ENCODE measurements at places on chromosomes 2 and 18.
A peak's percentile ranks its signal among the peaks of the same experiment; 100 is the strongest.

- no peak for DNase-seq
These were observed 509.1 kb downstream of the MBD2 start for GRCh38 chr18:53715243-53715853.

GRCh38 chr2:67374949-67375348, 22.2 kb upstream of the ETAA1 start:
- DNase-seq = no peak

- no peak for DNase-seq
These were observed 255.4 kb upstream of the SKOR2 start for GRCh38 chr18:47506897-47507296.

GRCh38 chr2:80830891-80831290, 526.3 kb upstream of the LRRTM1 start:
- no peak for DNase-seq

DNA sequence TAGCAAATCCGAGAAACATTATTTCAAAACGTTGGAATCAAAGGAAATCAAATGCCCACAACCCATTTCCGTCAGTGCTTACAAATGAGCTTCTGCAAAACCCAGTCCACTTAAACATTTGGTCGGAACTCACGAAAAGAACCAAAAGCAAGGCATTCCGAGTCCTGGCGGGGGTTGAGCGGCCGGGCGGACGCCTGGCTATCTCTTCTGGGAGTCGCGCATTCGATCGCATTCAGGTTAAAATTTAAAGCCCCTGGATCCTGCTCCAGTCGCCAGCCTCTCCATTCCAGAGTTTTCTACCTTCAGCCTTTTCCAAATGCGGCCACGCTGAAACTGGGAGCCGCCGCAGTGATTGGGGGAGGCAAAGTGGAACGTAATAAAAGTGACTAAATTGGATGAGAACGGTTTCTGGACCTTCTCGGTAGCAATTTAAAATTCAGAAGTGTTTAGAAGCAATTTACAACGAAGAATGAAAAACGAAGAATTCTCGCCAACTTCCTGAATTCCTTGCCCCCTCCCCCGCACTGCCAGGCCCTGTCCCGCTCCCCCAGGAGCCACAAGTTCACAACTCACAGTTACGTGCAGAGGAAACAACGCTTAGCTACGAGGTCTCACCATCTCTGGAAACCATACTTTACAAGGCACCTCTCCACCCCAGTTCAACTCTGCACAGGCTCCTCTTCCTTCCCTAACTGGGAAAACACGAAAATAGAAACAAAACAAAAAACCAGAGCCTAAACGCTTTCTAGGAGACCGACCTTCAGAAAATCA, 1.7 kb upstream of the GATA6 start:
- no peak for DNase-seq

DNA sequence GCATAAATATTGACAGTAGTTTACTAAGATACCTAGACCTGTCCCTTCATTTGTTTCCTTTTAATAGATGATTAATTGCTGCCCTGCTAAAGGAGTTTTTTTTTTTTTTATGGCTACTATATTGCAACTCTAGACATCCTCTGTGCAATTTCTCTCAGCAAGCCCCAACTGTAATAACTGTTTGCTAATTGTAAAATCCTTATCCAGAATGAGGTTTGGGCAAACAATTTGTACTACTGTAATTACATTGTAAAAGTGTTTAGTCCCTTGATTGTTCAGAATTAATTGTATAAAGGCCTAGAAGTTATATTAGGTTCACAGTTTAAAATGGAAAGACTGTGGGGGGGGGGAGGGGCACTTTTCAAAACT, 3.7 kb upstream of the MEIS1 start:
- no peak for DNase-seq

GRCh38 chr18:70417847-70418246, 129.0 kb downstream of the SOCS6 start:
- DNase-seq = no peak

GRCh38 chr2:74333175-74333574, 10.0 kb downstream of the SLC4A5 start:
- DNase-seq = no peak

- DNase-seq = no peak
These were observed 443.9 kb upstream of the MYT1L start for GRCh38 chr2:2775018-2775417.

GRCh38 chr2:17223211-17223610, 295.0 kb downstream of the RAD51AP2 start:
- DNase-seq = no peak

- DNase-seq = no peak
These were observed 21.9 kb downstream of the FOSL2 start for GRCh38 chr2:28414583-28414982.

DNA sequence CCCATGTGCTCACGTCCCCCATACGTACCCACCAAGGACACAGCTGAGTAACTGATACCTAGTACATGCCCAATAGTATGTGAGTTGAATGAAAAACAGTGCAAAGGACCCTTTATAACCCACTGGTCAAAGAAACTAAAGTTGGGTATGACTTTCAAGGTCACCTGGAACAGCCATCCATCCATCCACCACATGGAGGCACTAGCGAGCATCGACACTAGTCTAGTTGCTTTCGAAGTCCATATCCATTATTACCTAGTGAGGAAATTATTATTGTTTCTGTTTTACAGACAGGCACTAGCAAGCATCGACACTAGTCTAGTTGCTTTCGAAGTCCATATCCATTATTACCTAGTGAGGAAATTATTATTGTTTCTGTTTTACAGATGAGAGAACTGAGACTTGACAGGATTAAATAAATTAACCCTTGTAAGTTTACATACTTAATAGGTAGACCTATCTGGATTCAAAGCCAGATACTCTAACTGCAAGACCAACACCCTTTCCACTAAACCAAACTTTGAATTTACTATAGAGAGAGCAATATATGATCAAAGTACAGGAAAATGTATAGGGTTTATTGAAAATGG, 233.7 kb downstream of the METTL4 start:
- no peak for DNase-seq

GRCh38 chr2:24111407-24111901, 11.7 kb downstream of the PFN4 start:
- DNase-seq = no peak

DNA sequence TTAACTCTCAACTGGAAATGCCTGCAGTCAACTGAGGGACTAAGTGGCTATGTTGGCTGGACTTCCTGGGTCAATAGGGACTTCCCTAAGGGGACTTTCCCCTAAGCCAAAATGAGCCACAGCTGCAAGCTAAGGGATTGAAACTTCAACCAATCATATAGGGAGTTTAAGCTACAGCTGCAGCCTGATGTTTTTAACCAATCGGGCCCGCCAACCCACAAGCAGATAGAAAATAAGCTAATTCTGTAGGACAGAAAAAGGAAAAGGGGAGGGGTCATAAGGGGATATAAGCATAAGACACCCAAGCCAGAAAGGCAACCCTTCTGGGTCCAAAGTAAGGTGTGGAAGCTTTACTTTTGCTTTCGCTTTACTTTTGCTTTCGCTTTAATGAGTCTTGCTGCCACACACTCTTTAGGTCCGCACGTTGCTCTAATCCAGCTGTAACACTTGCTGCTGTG, 927.5 kb downstream of the ERBB4 start:
- DNase-seq = no peak

GRCh38 chr18:43879415-43879814, 602.1 kb upstream of the SYT4 start:
- no peak for DNase-seq

- no peak for DNase-seq
These were observed 76.2 kb upstream of the NPAS2 start for GRCh38 chr2:100743741-100744140.

DNA sequence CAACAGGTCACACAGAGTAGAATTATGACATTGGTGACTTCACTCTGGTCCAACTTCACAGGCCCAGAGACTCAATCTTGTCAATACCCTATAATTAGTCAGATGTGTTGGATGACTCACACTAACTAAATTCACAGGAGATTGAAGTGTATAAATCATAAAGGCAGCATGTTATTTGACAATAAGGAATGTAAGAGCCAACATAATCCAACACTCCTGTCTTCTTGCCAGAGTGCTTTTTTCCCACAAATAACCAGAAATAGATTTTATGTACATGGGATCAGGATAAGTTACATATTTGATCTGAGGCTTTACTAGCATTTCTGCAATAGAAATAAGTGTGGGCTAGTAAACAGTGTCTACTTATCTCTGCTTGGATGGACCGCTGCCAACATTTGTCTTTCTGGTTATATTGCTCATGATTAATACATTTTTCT, 42.2 kb upstream of the ZSWIM2 start:
- DNase-seq = no peak

DNA sequence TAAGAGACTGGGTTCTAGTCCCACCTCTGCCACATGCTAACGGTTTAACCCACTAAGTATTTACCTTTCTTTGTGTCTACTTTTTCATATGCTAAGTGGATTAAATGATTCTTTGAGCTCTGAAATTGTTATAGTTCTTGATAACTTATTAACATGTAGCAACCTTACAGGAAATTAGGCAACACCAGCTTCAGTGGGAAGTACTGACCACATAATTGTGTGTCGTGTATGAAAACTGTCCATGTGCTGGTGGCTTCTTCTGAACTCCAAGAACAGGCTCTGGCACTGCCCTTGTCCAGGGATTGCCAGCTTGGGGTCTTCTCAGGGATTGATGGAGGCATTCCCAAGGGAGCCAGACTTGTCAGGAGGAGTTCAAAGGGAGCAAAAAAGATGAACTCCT, 427.7 kb downstream of the TGIF1 start:
- DNase-seq = no peak

DNA sequence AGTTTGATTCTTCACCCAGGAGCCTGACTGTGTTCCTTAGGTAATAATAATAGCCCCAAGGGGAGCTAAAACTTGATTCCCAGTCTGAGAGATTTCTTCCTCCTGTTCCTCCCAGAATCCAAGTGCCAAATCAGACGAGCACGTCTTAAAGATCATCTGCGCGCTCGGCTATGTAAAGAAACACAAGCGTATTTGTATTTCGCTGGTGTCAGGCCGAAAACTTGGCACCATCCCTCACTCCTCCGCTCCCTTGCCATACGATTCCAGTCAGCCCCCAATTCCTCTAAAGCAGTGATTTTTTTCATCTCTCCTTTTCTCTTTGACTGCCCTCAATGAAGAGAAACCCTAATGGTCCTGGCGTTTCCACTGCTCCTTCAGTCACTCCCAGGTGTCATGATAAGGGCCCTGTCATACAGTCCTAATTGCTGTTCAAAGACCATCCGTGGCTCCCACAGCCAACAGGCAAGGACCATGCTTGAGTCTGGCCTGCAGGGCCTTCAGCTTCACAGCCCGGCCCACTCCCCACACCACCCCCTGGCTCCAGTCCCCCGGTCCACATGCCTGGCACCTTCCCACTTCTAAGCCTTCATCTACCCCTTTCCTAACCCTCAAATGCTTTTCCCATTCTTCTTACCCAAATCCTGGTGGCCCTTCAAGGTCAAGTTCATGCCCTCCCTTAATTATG, 130.8 kb upstream of the ID2 start:
- DNase-seq = no peak

DNA sequence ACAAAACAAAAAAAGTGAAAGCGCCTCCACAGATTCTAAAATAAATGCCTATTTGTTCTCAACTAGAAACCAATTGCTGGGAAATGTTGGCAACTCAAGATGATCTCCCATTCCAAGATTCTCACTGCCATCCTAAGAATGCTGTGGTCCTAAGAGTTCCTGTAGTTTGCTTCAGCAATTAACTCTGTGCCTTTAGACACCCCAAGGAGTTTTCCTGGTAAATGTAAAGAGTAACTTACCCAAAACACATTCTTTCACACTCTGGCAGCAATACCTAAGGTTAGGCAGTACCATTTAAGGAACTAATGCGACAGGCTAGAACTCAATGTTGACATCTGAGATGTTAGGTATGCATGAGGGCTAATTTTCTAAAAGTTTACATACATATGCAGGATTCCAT, 58.8 kb upstream of the TANK start:
- no peak for DNase-seq

DNA sequence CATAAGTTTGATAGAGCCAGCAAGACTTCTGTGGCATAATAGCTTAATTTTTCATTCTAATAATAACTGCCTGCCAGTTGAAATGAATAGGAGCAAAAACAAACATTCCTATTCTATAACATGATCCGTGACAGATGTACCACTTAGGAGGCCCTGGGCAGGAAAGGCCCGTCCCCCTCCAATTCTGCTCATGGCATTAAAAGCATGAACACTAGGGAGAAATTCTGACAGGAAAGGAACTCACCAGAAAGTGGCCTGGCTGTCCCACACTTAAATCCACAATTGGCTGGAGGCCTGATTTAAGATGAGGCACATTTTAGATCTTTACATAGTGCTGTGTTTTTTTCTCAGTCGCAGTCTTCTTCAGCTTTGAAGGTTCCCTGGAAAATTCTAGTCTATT, 261.9 kb upstream of the ETAA1 start:
- DNase-seq = no peak

GRCh38 chr2:71714601-71715240, 261.4 kb downstream of the DYSF start:
- DNase-seq = no peak

GRCh38 chr2:37355735-37356134, 11.3 kb downstream of the QPCT start:
- DNase-seq = no peak

DNA sequence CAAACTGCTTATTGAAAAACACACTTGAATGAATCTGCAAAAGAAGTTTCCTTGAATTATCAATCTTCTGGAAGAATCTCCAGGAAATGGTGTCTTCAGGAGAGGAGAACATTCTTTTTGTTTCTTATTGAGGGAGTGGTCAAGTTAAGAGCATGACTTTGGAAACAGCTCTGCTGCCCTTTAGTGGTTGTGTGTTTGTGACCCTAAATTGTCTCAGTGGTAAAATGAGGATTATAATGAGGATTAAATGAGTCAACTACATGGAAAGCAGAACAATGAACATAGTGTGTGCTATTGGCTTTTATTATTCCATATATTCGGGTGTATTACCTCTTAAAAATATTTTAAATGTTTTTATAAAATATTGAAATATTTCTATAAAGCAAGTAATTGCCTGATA, 44.8 kb upstream of the TANC1 start:
- DNase-seq = no peak

- DNase-seq = peak; percentile 27
These were observed 431.6 kb downstream of the PID1 start for GRCh38 chr2:228839421-228839876.

GRCh38 chr2:205681401-205682238, 681 bp upstream of the NRP2 start:
- no peak for DNase-seq

- DNase-seq = no peak
These were observed 638.0 kb downstream of the RNF144A start for GRCh38 chr2:7555260-7555659.

DNA sequence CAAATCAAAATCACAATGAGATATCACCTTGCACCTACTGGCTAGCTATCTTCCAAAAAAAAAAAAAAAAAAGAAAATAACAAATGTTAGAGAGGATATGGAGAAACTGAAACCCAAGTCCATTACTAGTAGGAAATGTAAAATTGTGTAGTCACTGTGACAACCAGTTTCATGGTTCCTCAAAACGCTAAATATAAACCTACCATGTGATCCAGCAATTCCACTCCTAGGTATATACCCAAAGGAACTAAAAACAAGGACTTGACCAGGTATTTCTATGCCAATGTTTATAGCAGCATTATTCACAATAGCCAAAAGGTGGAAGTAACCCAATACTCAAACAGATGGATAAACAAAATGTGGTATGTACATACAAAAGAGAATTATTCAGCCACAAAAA, 11.7 kb upstream of the SCRN3 start:
- DNase-seq = no peak

- no peak for DNase-seq
These were observed 1.4 kb downstream of the ST8SIA5 start for GRCh38 chr18:46755315-46756024.

- no peak for DNase-seq
These were observed 535.2 kb downstream of the GALR1 start for GRCh38 chr18:77784759-77785379.

- DNase-seq = no peak
These were observed 268.5 kb upstream of the ZSWIM2 start for GRCh38 chr2:187117483-187117882.
